CD4-positive, alpha-beta T cell treated with Interleukin-12 subunit alpha and Interleukin-12 subunit beta, for 1 hour (primary cell): ENCODE measurements at places on chromosomes 5 and 9.

DNA sequence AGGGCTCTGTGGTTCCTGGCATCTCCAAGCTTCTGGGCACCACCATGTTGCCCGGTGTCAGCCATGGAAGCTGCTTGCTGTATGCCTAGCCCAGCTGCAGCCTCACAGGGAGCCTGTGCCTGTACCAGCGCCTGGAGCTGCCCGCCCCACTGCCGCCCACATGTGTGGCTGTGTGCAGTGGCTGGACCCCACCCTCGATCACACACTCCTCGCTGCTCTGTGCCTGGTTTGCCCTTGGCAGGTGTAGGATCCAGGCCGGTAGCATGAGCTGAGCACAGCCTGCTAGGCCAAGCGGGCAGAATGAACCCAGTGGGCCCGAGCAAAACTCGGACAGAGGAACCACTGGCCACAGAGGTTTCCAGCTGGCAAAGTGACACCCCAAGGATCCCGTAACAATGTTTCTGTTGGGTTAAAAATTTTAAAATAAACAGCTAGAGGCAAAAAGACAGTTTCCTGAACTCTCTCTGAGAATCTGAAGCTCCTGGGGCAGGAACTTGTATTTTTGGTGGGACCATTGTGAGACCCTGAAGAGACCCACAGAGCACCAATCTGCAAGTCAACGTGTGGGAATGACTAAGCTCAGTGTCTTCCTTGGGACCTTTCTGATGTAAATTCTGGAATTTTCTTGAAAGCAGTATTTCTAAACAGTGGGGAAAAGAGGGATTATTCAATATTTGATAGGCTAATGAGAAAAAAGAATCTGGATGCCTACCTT lies 73.1 kb upstream of the CCDC112 start:
- DNase-seq = no peak

DNA sequence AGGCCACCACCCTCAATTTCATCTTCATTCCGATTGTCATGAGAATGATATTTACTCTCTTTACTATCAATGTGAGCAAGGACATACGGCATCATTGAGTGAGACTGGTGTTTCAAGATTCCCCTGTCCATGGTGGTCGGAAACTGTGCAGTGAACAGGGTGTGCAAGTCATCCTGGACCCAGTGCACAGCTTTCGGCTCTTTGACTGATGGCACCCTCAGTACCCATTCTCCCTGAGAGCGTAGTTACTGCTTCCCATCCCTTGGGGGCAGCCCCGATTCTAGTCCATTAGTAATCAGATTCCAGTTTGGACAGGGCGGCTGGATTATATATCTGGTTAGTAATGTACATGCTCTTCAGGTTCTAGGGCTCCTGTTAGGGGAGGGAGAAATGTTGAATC lies 61.7 kb upstream of the SUB1 start:
- DNase-seq = no peak

DNA sequence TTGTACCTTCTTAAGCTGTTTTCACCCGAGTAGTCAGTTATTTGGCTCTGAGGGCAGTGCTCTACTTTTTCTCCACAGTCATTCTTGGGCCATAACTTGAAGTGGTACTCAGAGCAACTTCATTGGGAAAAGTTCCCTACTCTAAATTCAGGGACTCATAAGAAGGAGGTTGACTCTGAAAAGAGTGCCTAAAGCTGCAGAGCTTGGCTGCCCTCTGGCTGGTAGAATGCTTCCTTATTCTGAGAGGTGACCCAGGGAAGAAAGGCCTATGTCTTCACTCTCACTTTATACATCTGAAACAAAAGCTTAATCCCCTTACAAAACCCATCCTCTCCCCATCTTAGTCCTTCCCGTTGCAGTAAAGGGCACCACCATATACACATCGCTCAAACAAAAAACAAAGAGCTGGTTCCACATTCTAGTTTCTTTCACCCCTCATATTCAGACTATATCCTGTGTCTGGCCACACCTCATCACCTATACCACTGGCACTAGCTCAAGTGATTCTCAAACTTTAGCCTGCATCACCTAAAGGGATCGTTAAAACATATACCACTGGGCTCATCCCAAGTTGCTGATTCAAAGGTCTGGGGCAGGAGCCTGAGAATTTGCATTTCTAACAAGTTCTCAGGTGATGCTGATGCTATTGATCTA lies 7.9 kb downstream of the IGIP start:
- no peak for DNase-seq

GRCh38 chr5:113807427-113807991 lies 294.0 kb downstream of the YTHDC2 start:
- no peak for DNase-seq

DNA sequence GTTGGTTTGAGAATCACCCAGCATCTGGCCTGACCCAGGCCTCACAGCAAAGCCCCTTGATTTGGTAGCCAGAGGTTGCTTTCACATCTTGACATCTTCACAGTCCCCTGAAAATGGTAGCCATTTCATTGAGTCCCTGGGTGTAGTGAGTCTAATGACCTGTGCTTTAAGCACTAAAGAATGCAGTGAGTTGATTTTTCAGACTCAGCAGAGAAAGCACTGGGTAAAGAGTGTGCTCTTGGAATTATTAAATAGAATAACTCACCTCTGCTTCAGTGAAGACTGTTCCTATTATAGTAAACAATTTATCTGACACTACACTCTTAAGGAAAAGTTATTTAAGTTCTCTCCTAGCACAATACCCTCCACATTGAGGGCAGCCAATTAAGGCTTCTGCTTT lies 56.2 kb downstream of the PTCD2 start:
- DNase-seq = no peak

DNA sequence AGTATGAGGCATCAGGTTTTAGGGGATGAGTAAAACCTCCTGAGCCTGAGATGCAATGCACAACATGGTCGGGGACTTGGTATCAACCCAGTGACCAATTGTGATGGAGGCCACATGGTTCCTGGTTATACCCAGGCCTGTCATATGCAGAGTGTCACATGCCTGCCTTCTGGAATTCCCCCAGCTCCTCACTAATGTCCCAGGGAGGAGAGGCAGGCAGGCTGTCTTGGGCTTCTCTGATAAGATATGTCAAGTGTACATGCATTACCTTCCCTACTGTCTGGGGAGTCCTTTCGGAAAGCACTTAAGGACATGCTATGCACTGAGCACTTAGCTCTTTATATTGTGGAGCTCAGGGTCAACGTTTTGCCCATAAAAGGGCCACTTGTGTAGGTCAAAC lies 14.2 kb upstream of the PALM2AKAP2 start:
- no peak for DNase-seq

DNA sequence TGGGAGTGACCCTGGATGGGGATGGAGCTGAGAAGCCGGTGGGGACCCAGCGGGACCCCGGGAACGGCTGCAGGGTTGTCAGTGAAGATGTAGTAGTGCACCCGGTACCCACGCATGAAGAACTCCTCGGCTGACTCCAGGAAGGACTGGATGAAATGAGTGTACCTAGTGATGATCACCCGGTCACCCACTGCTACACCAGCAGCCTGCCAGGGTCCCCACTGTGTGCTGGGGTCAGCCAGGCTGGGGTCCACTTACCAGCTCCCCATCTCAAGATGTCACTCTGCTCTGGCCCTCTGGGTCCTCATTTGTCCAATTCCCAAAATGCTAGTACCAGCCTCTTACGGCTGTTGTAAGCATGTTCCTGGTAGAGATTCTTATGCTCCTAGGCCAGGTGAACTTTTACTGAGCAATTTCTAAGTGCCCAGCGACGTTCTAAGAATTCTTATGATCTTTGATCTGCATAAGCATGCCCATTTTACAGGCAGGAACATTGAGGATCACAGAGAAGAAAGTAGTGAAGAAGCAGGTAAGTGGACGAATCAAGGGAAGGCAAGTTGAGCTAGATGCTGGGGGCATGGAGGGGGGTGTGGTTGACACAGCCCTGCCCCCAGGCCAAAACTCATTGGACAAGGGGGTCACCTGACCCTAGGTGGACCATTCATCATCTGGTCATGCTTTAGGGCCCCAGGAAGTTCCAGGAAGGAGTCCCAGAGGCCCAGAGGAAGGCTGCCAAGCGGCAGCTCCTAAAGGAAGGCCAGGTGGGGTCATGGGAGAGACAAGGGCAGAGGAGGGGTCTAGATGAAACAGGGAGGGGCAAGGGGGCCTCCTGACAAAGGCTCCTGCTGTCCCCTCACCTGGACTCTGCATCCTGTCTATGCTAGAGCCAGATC lies 9.4 kb downstream of the GBGT1 start:
- DNase-seq = no peak

GRCh38 chr9:27377811-27378456 lies 81.0 kb upstream of the EQTN start:
- no peak for DNase-seq

- no peak for DNase-seq
These were observed 1.6 kb upstream of the DOK3 start for GRCh38 chr5:177511181-177511580.
